Fibroblast of skin of left quadriceps (primary cell): ENCODE measurements at places on chromosomes 3 and 15.

- DNase-seq: no peak
Observed at GRCh38 chr3:129727707-129728106, 121.2 kb upstream of the PLXND1 start.

DNA sequence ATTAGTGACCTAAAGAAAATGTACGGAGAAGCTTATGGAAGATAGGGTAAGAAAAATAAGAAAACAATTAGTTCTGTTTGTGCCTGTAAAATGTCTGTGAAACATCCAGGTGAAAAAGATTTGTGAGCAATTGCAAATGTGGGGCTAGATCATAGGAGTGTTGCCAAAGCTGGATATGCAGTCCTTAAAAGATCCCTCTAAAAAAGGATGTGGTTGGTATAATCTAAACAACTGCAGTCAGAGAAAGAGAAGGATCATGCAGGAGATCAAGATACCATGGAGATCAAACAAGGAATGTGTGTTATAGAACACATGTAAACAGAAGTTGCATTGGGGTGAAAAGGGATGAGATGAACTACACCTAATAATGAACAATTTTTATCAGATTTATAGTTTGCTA is 116.8 kb downstream of the ALCAM start:
- no peak for DNase-seq

- no peak for DNase-seq
Observed at GRCh38 chr3:169054471-169054870, 609.0 kb downstream of the MECOM start.

- no peak for DNase-seq
Observed at GRCh38 chr3:196388956-196389355, 43.3 kb downstream of the UBXN7 start.

DNA sequence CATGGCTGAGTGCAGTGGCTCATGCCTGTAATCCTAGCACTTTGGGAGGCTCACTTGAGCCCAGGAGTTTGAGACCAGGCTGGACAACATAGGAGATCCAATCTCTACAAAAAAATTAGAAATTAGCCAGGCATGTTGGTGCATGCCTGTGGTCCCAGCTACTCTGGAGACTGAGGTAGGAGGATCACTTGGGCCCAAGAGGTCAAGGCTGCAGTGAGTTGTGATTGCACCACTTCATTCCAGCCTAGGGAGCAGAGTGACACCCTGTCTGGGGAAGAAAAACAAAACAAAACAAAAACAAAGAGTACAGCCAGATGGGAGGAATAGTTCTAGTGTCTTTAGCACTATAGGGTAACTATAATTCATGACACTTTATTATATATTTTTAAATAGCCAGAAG is 26.2 kb upstream of the COMMD4 start:
- no peak for DNase-seq

DNA sequence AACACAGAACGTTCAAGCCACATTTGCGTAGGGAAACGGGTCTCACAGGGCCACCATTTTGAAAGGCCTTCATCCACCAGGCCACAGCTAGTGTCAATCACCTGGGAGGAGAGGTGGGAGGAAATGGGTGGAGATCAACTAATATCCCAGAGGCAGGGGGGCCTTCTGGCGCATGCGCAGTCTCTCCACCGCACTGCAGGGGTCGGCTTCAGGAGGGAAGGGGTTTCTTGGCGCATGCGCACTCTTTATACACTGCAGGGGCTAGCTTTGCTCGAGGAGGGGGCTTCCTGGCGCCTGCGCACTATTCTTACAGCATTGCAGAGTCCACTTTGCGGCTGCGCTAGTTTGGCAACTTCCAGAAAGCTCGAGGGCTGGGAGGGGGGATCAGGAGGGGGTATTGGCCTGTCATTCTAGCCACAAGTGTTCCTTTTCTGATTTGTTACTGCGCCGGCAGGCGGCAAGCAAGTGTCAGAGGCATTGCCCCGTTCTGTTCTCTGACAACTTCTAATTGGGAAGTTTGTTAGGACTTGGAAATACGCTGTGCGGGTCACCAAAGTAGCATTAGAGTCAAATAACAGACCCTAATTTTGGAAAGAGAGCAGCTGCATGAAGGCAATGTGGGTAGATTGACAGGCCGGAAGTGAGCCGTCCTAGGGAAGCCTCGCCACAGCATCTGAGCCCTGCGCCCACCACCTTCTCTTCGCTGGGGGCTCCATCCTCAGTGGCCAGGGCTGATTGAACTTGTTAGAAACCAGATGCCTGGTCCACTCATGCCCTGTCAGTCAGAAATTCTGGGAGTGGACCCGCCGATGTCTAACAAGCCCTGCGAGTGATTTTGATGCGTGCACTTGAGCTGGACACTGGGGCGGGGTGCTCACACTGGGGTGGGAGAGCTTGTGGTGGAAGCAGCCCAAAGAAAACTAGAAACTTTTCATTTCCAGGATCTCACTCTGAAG is 173.5 kb upstream of the NDN start:
- DNase-seq: no peak

- no peak for DNase-seq
Observed at GRCh38 chr3:45628746-45629145, 34.2 kb downstream of the LIMD1 start.

GRCh38 chr15:93929375-93930094 is 301.8 kb upstream of the MCTP2 start:
- DNase-seq: peak; percentile 93

DNA sequence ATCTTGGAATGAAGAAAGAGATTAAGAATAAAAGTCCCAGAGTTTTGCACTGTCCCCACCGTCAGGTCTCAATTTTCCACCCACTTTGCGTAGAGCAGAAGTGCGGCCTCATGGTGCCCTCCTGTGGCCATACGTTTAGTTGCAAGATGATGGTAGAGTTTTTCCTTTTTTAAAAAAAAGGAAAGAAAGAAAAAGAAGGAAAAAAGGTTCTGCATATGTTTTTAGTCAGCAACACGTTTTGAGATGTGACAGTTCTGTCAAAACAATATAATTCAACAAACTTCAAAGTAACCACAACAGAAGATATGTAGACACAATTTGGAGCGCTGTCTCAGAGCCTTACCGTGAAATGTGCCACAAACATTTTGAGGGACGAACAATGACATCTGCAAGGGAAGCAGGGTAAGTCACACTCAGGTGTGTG is 24.6 kb downstream of the EBLN2 start:
- no peak for DNase-seq

DNA sequence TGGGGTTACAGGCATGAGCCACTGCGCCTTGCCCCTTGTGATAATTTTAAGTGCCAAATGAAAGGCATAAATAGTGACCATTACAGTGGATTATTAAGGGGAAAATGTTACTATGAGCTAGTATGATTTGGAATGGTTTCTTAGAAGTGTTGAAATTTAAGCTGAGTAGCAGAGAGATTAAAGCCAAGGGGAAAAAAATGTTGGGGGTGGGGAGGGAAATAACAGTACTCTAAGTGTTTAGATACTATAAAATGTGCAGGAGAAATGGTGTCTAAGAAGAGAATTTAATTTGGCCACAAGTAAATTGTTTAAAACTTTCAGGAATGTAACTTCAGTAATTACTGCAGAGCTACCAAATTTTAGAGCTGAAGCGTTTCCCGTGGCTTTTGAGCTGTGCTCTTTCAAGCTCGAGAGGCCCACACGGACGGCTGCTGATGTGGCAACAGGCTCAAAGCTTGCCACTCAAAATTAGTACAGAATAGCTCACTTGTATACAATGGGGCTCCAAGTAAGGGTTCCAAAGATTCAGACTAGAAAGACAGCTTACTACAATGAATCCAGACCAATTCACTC is 23.9 kb upstream of the SLC12A8 start:
- peak; percentile 57 for DNase-seq

DNA sequence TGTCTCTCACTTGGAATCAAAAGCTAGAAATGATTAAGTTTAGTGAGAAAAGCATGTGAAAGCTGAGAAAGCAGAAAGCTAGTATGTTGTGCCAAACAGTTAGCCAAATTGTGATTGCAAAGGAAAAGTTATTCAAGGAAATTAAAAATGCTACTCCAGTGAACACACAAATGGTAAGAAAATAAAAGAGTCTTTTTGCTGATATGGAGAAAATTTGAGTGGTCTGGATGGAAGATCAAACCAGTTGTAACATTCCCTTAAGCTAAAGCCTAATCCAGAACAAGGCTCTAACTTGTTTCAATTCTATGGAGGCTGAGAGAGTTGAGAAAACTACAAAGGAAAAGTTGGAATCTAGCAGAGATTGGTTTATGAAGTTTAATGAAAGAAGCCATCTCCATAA is 11.8 kb downstream of the ADGRG7 start:
- no peak for DNase-seq

DNA sequence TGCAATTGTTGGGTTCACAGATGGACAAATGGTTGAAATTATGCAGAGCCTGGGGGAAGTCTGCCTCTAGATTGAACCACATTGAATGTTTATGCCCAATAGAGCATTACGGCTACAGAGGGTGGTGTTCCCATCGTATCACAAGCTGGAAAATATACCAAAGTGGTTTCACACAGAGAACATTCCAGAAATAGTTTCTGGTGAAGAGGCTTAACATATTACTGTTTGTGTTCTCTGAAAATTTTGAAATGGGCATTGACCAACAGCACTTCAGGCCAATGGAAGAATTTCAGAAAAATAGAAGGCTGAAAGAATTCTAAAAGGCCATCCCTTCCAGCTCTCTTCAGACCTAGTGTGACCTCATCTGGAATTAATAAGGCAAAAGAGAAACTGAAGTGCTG is 203.9 kb downstream of the NEK10 start:
- DNase-seq: peak; percentile 85

GRCh38 chr3:13186435-13186815 is 113.2 kb upstream of the IQSEC1 start:
- DNase-seq: no peak

DNA sequence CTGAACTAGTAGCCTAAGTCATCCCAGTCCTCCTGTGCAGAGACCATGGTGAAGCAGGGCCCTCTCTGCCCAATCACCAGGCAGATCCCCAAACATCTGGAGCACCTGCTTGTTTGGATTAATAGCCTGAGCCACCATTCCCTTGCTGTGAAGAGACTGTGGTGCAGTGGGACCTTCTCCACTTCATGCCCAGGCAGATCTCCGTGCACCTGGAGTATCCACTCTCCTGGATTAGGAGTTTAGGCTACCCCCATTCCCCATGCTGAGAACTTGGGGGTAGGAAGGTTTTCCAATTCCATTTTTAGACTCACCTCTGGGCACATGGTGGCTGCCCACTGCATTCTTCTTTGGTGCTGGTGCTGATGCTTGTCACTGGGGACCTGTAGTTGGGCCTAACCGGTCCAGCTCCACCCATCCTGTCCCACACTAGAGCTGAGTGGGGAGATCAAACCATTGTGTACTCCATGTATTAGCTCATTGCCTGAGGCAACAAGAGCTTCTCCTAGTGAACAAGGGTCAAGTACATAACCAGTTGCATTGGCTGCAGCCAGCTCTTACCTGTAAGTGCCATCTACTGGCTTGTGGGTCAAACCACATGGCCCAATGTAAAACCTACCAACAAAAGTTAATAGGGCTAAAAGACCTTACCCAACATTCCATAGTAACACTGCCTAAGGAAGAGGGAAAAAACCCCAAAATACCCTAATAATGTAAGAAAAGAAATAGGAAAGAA is 382.5 kb upstream of the CBLB start:
- DNase-seq: no peak

DNA sequence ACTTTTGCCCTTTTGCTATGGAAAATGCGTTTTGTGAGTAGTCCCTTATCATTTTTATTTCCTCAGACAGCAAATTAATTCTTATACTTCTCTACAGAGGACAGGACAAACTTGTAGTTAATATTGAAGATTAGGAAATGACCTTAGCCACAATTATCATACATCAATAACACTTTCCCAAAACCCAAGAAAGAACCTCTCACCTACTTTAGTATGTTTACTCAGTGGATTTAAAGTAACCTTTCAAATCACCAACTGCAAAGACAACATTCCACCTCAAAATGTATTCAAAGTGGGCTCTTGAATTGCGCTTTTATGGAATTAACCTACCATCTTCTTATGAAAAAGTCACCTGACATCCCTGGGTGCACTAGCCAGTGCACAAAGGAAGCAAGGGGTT is 107.3 kb downstream of the PLCH1 start:
- no peak for DNase-seq

DNA sequence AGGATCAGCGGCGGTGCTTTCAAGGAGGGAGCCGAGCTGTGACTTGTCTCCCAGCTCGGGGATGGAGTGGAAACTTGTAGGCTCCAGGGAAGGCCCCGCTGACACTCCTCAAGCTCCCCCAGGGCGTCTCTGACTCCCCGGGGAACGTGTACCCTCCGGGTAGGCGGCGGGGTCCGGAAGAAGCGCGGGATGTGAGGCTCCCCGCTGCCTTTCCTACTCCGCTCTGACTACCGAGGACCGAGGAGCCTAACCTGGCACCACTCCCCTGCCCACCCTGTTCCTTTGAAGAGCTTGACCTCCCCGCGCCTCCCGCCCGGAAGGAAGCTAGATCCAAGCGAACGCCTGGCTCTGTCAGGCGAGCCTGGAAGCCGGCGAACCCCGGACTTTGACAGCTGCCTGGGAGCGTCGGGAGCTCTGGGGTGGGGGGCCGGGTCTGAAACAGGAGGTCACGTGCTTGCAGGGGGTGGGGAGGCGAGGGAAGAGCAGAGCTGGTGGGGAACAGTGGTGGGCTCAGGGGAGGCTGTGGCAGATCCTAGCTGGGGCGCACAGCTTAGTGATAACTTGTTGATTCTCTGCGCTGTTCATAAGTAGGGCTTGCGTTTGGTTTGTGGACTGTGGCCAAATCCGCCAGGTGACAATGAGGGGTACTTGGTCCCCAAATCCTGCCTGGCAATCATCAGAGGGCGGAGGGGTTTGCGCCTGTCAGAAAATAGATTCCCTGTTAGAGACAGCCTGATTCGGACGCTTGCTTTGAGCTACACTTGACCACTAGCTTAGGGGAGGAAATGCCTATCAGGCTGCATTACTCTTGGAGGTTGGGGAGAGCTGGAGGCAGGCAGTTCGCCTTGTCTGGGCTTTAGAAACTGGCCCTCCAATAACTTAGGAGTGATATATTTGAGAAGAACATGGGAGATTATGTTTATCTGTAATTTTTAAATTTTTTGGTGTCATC is 1.2 kb downstream of the CLSTN2 start:
- no peak for DNase-seq

DNA sequence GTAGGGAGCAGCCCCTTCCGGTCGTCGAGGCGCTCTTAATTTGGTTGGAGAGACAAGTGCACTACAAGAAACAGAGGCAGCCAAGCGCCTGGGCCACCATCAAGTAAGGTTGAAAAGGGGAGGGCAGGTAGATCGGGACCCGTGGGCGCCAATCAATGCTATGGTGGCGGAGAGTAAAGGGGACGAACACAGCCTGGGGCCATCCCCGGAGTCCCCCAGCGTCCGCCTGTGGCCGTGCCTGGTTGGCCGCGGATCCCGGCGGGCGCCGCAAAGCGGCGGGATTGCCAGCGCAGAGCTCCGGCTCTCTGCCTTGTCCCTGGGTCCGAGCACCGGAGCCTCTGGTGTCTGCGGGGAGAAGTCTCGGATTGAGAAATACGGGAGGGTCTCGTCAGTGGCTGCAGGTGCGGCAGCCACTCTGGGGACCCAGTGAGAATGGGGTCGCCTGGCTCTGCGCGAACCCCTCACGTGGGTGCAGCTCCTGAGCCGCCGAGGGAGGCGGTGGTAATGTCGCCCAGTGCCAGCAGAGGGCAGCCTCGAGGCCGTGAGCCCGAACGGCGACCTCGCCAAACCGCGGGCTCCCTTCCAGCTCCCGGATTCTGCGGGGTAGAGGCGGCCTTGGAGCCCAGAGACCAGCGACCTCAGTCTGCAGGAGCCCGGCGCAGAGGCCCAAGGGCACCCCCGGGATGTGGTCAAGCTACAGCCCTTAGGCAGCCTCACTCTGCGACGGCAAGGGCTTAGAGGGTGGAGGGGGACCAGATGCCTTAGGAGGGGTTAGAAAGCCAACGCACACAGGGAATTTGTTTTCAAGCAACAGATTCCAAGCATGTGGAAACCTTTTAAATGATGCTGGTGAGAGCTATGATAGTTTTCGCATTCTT is 10.8 kb downstream of the FOXL2 start:
- no peak for DNase-seq

GRCh38 chr3:41190509-41191284 is 8.6 kb upstream of the CTNNB1 start:
- no peak for DNase-seq
